Tongue (tissue), 3 donors: ENCODE measurements at places on chromosomes 7 and 10. TPM values are rescaled to one million over a fixed set of nuclear protein-coding genes. Genes with fewer than 3 reads are reported as not detected.

DNA sequence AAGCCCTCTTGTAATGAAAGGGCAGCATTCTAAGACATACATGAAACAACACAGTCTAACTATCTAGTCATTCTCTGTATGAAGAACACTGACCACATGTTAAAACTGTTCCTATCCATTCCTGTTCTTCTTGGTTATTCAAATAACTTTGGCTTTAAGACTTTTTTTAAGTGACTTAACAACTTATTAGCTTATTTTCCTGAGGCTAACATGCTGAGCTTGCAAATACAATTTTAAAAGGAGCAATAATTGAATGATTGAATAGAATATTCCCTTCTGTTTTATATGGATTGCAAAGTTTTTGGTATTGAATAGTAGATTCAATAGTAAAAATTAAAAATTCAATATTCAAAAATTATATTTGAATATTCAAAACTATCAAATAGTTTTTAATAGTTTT is 92.3 kb downstream of the HTR5A start:
- DNase-seq = no peak

DNA sequence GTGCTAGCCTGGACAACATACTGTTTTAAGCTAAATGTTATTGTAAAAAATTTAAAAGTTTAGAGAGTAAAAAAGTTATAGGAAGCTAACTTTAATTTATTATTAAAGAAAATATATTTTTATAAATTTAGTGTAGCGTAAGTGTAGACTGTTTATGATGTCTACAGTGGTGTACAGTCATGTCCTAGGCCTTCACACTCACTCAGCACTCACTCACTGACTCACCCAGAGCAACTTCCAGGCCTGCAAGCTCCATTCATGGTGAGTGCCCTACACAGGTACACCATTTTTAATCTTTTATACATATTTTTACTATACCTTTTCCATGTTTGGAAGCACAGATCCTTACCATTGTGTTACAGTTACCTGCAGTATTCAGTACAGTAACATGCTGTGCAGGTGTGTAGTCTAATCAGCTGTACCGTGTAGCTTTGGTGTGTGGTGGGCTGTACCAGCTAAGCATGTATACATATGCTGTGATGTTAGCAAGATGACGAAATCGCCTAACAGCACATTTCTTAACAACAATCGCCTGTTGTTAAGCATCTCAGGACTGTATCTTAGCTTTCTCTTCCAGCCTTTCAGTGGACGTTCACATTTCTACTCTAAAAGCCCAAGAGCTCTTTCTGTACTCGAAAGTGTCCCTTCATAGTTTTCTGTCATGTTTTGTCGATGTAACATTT is 12.5 kb downstream of the RNF32 start:
- DNase-seq = no peak

- no peak for DNase-seq
Measured at GRCh38 chr7:74655768-74656440, 1.6 kb upstream of the GTF2I start.

- no peak for DNase-seq
Measured at GRCh38 chr7:25308246-25308645, 80.0 kb upstream of the NPVF start.

DNA sequence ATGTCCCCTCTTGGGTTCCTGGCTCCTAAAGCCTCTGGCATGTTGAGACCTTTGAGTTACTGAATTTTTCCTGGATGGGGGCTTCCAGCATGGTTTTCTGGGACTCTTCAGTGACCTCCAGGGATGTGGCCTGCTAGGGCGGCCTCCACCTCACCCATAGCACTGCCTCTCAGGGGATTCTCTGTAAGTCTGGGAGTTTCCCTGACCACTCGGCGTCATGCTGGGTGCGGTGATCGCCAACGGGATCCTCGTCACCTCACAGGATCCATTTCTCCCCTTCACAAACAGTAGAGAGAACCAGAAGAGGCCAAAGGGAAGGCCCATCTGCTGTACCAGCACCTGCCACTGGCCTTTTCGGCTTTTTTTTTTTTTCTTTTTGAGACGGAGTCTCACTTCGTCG is 84.3 kb downstream of the NPTX2 start:
- no peak for DNase-seq

- DNase-seq = no peak
Measured at GRCh38 chr7:129607471-129608120, 3.9 kb upstream of the NRF1 start.

GRCh38 chr10:12707461-12708185 is 293.9 kb downstream of the CCDC3 start:
- peak; percentile 79 for DNase-seq

- DNase-seq = no peak
Measured at GRCh38 chr7:77326131-77326530, 90.0 kb downstream of the GSAP start.

GRCh38 chr10:62166331-62167131 is 102.1 kb downstream of the RTKN2 start:
- DNase-seq = peak; percentile 10

DNA sequence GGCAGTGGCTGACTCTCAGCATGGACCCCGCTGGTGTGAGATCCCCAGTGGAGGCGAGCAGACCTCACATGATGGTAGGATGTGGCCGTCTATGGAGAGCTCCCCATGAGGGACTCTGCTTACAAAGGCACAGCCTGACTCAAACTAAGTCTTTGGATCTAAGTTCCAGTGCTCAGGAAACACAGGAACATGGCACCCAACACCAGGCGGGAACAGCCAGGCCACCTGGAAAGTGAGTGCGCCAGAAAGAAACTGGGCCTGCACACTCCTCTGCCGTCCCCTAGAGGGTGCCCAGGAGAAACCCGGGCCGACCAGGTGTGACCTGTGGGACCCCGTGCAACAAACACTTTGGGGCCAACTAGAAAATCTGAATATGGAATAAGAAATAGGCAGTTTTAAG is 10.0 kb downstream of the PITRM1 start:
- DNase-seq = no peak

DNA sequence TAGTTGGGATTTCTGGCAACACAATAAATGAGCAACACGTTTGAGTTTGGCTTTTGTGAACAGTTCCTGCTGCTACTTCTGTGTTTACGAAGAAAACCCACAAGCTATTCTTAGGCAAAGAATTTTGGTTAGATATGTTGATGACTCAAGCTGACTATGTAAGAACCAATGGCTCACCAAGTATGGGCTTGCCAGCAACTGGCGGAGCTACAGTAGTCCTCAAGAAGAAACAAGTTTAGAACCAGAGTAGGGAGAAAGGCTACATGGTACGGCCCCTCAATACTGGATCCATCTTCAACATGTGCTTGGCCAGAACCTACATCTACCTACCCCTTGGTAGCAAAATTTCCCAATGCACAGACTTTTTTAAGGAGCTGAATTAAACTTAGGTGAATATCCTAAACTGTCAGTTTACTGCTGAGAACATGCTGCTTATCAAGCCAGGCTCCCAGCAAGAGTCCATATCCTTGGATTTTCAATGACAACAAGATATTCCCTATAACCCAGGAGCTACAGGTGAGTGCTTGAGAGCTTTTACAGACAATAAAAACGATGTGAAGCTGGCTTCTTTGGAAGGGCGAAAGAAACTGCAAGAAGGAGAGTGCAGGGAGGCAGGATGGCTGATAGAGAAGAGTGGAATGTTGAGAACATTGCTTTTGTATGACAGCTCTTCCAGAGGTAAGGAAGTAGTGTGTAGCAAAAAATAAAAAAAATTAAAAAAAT is 74.3 kb upstream of the ASAH2 start:
- no peak for DNase-seq

DNA sequence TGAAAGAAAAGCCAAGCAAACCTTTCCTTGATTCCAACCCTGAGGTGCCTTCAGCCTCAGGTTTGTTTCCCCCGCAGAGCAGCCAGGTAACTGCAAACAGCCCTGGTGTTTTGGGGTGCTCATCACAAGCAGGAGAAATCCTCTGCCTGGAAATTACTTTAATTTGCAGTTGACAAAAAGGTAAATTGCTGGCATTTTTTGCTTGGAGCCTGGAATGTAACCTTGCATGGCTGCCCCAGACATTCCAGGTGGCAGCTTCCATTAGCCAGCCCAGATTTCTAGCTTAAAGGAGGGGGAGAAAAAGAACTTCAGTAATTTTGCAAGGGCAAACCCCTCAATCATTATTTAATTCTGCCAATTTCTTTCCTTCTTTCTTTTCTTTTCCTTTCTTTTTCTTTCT is 194.4 kb downstream of the MYOF start:
- DNase-seq = no peak

- DNase-seq = no peak
Measured at GRCh38 chr10:33666686-33667480, 332.4 kb upstream of the NRP1 start.

DNA sequence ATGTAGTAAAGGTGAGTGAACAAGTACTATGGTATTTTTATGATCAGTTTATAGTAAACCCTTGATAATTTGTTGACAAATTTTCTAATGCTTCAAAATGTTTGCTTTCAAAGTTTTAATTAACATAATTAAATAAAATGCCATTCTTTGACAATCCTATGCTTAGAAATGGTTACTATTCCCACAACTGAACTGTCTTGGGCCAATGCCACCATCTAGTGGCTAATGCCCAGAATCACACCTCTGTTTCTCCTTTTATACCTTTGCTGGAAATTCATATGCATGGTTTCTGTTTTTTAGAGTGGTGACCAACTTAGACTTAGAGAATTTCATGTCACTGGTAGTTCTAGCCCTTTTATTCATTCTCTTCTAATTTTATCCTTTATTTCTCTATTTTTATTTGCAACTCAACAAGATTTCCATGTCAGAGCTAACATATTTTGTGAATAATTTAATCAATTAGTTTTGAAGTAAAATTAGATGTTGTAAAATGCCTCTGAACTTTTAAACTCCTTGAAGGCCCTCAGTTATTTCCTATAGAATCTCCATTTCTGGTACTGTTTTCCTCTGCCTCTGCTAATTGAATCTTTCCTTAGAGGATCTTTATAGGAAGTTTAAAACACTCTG is 31.1 kb downstream of the PCGF5 start:
- DNase-seq = peak; percentile 84

GRCh38 chr10:6766131-6766801 is 186.2 kb upstream of the PRKCQ start:
- peak; percentile 81 for DNase-seq

DNA sequence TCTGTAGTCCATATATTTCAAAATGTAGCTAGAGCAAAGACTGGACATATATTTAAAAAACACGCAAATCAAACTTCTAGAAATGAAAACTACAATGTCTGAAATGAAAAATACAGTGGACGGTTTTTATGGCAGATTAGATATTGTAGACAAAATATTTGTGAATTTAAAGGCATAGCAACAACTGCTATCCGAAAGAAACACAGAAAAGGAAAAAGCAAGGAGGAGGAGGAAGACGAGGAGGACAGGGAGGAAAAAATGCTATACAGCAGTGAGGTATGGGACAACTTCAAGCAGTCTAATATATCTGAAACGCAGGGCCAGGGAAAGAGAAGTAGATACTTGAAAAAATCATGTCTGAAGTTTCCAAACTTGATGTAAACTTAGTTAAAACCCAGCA is 13.3 kb downstream of the WASL start:
- no peak for DNase-seq

GRCh38 chr7:149625947-149626392 is 128.4 kb upstream of the ZNF746 start:
- DNase-seq = no peak

- DNase-seq = no peak
Measured at GRCh38 chr10:2978574-2979273, 88.6 kb upstream of the PFKP start.

- DNase-seq = no peak
Measured at GRCh38 chr7:18469316-18469715, 26.2 kb upstream of the HDAC9 start.

DNA sequence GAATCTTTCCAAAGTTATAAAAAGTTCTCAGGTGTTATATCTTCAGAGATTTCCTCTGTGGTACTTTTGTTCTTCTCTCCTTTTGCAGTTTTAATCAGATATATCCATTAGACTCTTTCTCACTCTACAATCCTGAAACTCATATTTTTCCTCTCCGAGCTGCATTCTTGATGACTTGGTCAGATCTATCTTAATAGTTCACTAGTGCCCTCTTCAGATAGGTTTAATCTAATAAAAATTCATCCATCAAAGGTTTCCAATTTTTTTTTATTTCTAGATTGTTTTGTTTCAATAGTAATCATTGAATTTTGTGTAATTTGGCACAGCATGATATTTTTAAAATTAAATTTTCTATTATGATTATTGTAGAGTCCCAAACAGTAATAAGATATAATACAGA is 21.8 kb upstream of the DGKB start:
- DNase-seq = no peak

DNA sequence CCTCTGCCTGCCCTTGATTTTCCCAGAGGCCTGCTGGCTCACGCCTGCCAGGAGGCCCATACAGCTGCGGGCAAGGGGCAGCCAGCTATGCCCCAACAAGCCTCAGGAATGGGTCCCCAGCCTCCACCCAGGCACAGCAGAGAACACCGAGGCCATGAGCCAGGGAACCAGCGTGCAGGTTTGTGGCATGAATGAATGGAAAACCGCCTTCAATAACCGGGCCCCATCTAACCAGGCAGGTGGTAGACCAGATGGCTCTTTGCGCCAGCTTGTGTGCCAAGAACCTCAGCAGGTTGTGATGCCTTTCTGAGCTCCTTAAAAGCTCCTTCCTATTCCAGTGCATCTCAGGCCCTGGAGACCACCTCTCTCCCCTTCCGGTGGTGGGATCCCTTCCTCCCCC is 50.2 kb downstream of the ELFN1 start:
- DNase-seq = peak; percentile 46

- DNase-seq = peak; percentile 47
Measured at GRCh38 chr7:26398756-26399509, 107.3 kb downstream of the SNX10 start.

DNA sequence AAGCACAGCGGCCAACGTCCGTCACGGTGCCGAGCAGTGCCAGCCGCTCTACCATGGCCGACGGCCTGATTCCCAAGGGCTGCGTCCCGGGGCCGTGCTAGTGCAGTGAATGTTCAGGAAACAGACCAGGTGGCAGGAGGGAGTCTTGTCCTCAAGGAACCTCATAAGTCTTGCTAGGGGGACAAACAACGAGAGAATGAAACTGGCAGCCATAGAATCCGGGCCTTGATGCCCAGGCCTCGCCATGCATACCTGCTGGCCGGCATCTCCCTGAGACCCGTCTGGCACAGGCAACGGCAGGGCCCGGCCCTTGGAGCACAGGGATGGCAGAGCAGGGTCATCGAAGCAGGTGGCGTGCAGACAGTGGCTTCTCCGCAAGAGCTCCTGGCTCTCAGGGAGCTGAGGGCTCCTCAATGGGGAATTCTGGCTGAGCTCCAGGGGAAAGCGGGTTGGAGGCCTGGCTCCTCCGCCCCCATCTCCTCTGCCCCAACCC is 58.8 kb downstream of the DIP2C start:
- no peak for DNase-seq

GRCh38 chr10:24556750-24557742 is 166.6 kb downstream of the ARHGAP21 start:
- peak; percentile 77 for DNase-seq

MYPN gene
- 92.0 TPM for total RNA-seq

PLAC9 gene
- 31.2 TPM for total RNA-seq

IMPDH1 gene
- total RNA-seq = 15.4 TPM

CDC123 gene
- total RNA-seq = 57.7 TPM

SLC18A2 gene
- 3.1 TPM for total RNA-seq

TRIM73 gene
- total RNA-seq = 2.8 TPM

PRKAR2B gene
- 10.9 TPM for total RNA-seq
